Stimulated activated CD4-positive, alpha-beta T cell treated with anti-CD3 and anti-CD28 coated beads, Interleukin-15, amount 100 ng/mL, for 24 hours (primary cell): ENCODE measurements at places on chromosomes 7 and 10.

- DNase-seq = no peak
Observed at GRCh38 chr7:77205706-77206105, 6.1 kb upstream of the FGL2 start.

DNA sequence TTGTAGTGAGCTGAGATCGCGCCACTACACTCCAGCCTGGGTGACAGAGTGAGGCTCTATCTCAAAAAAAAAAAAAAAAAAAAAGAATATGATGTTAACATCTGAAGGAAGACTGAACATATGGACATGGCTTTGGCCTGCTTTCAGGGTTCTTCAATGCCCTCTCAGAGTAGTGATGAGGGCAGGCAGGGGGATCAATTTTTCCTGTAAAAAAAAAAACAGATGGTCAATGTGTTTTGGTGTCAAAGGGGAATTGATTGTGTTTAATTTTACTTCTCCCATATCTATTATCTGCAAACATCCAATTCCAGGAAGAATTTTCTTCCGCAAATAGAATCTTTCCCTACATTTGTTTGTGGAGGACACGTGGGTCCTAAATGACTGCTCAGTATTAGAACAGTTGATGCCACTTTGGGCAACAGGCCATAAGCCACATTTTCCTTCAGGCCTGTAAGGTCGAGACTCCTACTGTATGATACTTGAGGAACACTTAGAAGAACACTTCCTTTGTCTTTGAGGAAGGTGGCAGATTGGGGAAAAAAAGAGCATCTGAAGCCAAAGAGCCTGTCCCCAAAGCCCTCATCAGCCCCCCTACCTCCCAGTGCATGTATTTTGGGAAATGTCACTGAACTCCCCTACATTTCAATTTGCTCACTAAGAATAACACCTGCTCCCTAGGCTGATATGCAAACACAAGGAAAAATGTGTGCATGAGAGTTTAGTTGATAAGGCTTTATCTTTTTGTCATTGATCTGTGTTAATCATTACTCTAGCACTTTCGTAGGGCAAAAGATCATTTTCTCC lies 28.3 kb downstream of the MGAM2 start:
- DNase-seq = no peak

- no peak for DNase-seq
Observed at GRCh38 chr10:104032144-104032775, 53.4 kb downstream of the COL17A1 start.

- no peak for DNase-seq
Observed at GRCh38 chr7:129950191-129950932, 2.4 kb downstream of the UBE2H start.

- DNase-seq = no peak
Observed at GRCh38 chr10:1384026-1384425, 327.8 kb downstream of the WDR37 start.
